Fibroblast of skin of right quadriceps (primary cell): ENCODE measurements at places on chromosomes 5 and 9.
A peak's percentile ranks its signal among the peaks of the same experiment; 100 is the strongest.

DNA sequence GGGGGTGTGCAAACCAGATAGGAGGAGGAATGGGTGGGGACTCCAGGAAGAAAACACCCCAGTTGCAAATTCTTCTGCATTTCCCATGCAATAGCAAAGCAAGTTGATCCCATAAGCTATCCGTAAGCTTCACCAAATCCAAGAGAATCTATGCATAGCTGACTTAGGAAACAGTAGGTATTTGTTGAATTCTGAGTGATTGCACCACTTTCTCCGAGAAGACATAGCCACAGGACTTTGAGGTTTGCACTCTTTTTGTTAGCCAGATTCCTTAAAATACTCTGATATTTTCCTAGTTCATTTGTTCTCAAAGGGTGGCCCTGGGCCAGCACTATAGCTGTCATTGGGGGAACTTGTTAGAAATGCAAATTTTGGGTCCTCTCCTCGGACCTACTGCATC, 271.9 kb downstream of the SLIT3 start:
- peak; percentile 42 for DNase-seq

DNA sequence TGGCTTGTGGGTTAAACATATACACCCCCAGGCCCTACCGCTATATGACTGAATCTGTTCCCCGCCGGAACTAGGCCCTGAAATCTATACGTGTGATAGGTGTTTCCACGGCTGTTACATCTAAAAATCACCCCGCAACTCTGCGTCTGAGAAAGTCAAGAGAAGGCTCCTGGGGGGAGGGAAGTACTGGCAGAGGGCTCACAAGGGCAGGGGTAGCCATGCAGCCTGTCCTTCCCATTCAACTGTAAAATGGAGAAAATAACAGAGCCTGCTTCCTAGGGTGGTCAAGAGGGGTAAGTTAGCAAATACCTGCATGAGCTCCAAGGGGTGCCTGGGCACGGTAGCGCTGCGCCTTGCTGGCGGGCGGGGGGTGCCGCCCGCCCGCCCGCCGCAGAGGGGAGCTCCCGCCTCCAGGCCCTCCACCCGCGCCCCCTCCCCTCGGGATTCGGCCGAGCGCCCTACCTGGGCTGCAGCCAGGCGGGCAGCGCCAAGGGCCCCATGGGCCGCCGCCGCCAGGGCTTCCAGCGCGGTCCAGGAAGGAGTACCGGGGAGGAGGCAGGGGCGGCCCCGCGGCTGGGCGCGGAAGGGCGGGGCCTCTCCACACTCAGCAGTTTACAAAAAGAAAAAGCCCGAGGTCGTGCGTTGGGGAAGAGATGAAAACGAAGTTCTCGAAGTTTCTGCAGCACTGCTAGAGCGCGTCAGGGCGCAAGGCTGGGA, at the start of gene HACD4:
TSS of gene HACD4 (minus strand) at position 550 of the 717 bp plus-strand sequence. CDS start at position 500, 50 bp downstream.
- DNase-seq = peak; percentile 44

GRCh38 chr9:110186254-110186653, 21.7 kb downstream of the C9orf152 start:
- no peak for DNase-seq

DNA sequence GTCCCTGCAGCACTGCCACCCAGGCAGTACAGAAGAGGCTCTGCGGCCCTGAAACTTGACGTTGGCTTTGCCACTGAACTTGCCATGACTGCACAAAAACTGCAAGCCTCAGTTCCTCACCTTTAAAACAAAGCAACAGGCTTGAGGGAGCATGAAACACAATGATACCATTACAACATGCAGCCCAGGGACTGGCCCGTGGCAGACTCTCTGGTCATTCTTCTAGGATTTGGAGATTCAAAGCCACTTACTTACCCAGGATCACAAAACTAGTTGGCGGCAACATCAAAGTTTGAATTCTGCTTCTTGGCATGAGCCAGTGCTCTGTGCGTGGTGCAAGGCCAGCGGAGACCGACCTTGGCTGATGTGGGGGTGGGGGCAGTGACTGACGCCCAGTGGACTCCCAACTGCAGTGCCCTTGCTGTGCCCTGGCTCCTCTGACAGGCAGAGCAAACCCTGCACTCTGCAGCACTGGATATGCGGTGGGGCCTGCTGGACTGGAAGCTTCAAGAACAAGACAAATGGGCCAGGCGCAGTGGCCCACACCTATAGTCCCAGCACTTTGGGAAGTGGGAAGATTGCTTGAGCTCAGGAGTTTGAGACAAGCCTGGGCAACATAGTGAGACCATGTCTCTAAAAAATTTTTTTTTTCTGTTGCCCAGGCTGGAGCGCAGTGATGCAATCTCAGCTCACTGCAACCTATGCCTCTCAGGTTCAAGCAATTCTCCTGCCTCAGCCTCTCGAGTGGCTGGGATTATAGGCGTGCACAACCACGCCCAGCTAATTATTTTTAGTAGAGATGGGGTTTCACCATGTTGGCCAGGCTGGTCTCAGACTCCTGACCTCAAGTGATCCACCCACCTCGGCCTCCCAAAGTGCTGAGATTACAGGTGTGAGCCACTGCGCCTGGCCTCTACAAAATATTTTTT, 18.9 kb downstream of the SQSTM1 start:
- no peak for DNase-seq

DNA sequence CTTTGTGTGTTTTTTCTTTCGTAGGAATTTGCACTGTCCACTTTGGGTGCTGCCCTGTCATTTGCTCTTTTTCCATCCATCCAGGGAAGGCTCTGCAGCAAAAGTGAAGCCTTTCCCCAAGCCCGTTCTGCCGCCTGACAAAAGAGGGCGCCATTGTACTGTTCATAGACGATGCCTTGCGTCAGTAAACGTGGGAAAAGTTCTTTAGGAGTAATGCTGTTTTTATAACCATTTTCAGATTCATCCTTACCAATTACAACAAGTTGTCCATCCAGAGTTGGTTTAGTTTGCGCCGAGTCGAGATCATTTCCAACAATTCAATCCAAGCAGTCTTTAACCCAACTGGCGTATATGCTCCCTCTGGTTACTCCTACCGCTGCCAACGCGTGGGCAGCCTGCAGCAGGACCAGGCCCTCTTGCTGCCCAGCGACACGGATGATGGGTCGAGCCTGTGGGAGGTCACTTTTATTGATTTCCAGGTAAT, 34.3 kb upstream of the RPS23 start:
- peak; percentile 79 for DNase-seq

DNA sequence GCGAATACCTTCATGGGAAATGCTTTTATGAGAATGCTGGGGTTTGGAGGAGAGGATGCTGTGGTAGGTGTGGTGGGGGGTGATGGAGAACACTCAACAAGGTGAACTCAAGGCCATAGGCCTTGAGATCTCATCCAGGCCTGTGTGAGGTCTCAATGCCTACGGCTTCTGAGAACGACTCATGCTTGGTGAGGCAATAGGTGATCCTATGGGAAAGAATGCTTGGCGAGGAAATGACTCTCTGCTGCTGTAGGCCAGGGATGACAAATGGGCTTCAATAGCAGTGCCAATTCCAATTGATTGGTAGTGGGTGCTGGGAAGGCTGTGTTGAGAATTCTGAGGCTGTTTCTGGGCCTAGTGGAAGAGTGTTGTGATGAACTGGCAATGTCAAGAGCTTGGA, 280.2 kb upstream of the CLINT1 start:
- DNase-seq = peak; percentile 90

GRCh38 chr9:23537192-23538066, 288.6 kb downstream of the ELAVL2 start:
- no peak for DNase-seq

DNA sequence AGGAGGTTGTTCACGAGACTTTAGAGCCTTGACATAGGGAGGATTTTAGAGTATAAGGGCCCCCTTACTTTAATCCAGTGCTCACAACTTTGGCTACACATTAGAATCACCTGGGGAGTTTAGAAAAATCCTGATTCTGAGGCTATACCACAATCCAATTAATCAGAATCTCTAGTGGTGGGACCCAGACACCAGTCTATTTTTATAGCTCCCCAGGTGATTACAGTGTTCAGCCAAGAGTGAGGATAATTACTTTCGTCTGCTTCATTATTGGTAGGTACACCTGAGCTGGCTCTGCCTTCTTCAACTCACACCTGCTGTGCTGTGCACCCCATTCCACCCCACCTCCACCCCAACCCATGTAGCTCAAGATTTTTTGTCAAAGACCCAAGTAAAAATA, 141.3 kb upstream of the EPB41L4A start:
- no peak for DNase-seq

GRCh38 chr5:84091127-84091799, 293.4 kb downstream of the EDIL3 start:
- no peak for DNase-seq

GRCh38 chr9:121718084-121718483, 66.7 kb downstream of the DAB2IP start:
- peak; percentile 24 for DNase-seq

- DNase-seq = no peak
These were observed 111.7 kb upstream of the IRX2 start for GRCh38 chr5:2863133-2863532.

DNA sequence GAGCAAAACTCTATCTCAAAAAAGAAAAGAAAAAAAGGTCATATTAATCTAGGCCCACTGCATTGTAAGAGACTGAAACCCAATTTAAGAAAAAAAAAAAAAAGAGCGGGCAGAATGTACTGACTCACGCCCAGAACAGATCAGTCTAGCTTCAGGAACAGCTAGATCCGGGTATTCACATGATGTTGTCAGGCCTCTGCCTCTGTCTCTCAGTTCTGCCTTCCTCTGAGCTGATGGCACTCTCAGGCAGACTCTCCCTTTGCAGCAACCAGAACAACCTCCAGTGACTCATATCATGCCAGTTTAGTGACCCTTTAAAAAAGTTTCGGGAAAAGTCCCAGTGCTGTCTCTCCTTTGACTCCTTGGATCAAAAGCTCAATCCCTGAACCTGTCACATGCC, 53.0 kb downstream of the NEURL1B start:
- DNase-seq = no peak

- DNase-seq = no peak
These were observed 17.1 kb upstream of the HSD17B3 start for GRCh38 chr9:96318921-96319565.

GRCh38 chr5:103487822-103488493, 74.6 kb downstream of the NUDT12 start:
- no peak for DNase-seq

- DNase-seq = no peak
These were observed 86.9 kb downstream of the FRMD3 start for GRCh38 chr9:83451308-83451707.

- DNase-seq = no peak
These were observed 9.4 kb upstream of the PWWP2A start for GRCh38 chr5:160128632-160129031.

DNA sequence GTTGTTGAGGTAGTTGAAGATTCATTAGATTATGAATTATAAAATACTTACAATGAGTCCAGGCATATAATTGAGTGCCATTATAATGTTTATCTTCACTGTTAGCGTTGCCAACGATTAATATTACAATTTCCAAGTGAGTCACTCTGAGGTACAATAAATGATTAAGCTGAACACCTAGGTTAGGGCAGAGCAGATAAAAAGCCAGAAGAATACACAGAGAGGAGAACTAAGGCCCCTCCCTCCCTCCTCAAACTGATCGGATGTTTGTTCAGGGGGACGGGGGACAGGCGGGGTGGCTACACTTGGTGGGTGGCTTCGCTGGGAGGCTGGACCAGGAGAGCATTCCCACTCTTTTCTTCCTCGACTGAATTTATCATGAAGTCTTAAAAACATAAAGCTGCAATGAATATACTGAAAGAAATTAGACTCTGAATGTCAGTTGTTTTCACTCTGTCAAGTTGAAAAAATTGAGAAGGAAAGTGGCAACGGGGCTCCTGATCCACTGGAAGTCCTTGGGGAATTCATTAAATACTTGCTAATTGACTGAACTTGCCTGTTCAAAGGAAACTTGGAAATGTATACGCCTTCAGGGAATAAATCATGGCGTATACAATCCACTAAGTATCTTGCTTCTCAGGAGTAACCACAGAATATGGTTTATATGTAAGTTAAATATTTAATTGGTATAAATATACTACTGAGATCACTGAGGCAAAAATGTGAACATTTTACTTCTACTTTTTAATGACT, 198.1 kb downstream of the TSSK1B start:
- no peak for DNase-seq

DNA sequence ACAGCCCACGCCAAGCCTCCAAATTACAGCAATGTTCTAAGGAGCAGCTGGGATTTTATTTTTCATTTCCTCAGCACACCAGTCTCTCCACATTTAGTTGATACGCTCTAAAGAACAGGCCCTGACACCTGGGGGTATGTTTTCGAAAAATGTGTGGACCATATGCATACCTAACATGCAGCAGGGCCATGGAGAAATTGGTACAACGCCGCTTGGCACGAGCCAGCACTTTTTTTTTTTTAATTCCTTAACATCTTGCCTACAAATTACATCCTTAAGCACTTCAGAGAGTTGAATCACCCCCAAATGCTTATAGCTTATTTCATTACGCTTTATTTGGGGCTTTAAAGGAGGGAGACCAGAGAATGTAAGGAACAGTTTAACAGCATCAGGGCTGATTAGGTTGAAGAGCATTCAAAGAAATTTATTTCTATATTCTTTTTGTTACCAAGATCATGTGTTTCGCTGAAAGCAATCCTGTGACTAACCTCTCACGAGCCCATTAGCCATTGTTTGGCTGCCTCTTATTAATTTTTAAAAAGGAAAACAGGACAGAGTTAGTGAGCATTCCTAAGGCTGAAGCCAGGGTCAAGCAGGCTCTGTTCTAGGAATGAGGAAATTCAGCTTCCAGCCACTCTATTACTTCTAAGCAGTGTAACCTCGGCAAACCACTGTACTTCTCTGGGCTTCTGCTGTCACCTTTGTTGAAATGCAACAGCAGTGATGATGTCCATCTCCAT, 173.8 kb downstream of the ACTL7B start:
- peak; percentile 30 for DNase-seq

DNA sequence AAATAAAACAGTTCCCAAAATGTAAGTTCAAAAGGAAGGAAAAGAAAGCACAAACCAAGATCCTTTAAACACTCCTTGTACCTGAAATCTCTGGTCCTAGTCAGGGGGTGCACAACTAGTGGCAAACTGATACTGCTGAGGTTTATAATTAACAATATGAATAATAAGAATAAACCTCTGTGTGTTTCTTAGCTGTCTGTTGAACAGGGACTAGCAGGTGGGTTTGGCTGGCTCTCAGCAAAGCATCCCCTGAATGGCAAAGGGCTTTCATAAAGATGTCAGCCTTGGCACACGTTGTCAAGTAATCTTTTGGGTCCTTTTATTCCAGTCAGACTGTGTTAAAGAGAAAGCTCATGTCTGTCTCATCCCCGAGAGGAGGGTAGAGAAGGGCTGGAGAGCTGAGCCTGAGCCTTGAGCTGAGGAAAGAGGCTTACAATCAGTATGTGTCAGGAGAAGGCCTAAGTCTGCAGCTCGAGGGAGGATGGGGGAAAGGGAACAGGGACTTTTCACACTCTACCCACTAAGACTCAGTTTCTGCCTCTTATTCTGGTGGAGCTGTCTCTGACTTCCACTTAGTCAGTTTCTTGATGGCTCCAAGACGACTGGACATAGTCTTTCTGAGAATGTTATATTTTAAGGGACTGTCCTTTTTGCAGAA, 123.0 kb downstream of the GALNT10 start:
- no peak for DNase-seq
